ENCODE measurements at places on chromosomes 7 and 10.

DNA sequence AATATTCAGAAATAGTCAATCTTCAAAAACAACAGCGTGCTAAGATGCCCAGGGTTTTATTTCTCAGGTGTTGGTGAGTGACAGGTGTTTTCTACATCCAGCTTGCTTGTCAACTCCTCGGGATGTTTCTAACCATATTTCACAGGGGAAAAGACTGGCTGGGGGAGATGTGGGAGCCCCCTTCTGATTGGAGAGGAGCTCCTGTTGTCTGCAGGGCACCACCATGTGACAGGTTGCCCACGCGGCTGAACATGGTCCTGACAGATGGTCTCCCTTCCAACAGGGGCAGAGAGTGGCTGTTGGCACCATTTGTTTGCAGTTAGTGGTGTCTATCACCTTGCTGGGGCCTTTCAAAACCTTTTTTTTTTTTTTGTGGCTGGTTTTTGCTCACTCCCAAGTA lies 16.5 kb upstream of the GPR26 start:
- DNase-seq: no peak

DNA sequence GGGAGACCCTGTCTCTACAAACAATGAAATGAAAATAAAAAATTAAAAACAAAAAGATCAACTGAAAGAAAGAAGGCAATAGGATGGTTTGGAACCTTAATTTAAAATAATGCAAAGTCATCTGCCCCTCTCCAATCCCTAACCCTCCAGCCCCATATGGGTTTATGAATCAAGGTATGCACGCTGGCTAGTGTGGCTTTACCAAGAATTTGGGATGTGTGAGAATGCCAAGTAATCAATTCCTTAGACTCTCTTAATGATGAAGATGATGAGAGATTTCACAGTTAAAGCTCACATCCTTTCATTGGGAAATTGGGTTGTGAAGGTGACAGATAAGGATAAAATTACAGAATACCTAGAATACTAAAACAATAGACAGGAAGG lies 147.1 kb upstream of the AOAH start:
- no peak for DNase-seq

GRCh38 chr10:47257396-47258120 lies 42.4 kb upstream of the GDF10 start:
- no peak for DNase-seq

DNA sequence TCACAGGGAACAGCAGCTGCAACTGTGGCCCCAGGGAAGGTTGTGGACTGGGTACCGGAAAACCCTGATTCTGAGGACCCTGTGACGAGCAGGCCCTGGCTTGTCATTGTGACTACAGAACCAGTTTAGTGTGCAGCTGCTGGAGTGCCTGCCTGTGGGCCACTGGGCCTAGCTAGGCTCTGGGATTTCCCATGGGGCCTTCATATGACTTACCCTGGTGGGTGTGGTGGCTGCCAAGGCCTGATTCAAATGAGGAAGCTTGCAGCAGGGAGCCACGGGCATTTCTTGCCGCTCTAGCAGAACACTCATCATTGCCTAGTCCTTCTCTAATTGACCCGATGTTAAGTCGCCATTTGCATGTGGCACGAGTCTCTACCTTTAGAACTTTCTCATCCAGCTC lies 14.7 kb upstream of the CAMK2G start:
- DNase-seq: no peak
